ENCODE measurements at places on chromosomes 3 and 15.

DNA sequence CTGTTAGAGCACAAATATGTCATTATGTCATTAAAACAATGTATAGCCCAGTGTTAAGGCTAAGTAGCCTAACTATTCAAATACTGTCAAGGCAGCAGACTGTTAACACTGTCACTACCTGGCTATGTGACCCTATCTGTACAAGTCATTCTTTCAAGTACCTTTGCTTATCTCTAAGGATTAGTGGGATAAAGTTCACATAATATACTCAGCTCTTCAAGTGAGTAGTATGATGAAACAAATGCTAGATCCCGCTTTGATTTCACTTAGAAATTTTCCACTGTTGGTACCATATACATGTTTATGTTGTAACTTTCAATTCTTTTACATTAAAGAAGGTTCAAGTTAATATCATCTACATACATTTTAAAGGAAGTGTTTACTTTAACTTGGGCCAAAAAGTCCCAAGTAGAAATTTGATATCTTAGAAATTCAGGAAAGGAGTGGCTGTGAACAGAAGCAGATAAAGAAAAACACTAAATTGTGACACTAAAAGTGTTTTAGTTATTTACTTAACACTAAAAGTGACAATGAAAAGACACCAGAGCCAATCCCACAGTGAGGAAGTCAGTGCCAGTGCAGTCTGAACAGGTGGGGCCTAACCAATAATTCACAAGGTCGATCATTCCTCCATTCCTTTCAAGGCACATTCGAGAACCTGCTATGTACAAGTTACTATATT, 4.8 kb upstream of the RFX7 start:
- no peak for DNase-seq

GRCh38 chr15:95948411-95948810, 382.1 kb upstream of the NR2F2 start:
- DNase-seq = no peak

DNA sequence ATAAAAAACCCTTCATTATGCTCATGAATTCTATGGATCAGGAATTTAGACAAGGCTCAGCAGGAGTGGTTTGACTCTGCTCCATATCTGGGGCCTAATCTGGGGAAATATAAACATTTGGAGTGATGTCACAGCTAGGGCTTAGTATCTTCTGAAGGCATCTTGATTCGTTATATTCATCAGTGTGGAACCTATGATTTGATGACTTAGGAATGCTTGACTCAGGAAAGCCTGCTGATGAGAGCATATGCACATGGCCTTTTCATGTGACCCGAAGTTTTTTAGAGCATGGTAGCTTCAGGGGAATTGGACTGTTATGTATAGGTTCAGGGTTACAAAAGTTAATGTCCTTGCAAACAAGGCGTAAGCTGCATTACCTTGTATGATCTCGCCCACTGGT, 184.9 kb upstream of the LRRC3B start:
- DNase-seq = no peak

DNA sequence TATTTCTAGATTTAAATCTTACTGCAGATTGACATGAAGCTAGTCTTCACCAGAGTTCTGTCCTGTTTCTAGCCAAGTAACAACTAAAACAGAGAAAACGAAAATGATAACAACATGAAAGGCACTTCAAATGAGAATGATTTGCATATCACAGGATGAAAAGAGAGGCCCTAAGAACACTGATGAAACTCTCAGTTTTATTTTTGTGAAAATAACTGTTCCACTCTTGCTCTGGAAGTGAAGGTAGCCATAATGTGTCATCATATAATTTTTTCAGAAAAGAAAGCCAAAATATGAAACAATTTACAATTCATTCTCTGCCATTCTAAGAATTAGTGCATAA, 274.4 kb downstream of the ADAMTSL3 start:
- DNase-seq = no peak

- no peak for DNase-seq
Measured at GRCh38 chr15:67899596-67900283, 59.9 kb upstream of the RNU6-1 start.

DNA sequence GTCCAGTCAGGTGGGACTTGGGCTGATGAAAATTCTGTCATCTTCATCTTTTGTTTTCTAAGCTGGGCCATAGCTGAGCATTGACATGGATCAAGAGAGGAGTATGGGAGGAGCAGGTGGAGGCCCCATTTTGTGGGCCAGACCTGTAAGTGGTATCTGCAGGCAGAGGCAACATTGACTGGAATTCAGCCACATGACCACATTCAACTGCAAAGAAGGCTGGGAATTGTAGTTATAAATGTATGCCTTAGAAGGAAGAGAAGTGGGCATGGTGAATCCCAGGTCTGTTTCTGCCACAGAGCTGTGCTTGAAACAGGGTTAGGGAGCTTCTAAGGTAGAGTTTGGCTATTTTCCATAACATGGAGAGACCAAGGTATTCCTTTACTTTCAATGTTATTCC, 11.4 kb downstream of the KCNAB1 start:
- no peak for DNase-seq

GRCh38 chr3:44962621-44963393, 13.2 kb downstream of the ZDHHC3 start:
- DNase-seq = no peak

DNA sequence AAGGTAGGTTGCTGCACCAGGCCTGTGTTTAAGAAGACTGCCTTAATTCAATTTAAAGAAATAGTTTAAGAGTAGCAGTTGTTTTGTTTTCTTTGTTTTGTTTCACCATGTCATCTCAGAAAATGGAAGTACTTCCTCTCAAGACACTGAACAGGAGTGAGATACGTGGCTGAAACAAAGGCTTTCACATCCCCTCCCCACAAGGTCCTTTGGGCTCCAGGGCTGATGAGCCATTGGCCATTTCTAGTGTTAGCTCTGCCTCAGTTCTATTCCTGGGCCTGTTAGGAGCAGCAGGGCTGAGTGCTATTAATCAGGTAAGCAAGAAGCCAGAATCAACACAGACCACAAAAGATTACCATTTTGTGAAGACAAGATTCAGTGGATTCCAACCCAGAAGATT, 132.8 kb downstream of the KCNAB1 start:
- DNase-seq = no peak

GRCh38 chr3:44414517-44415090, 62.9 kb downstream of the ZNF445 start:
- no peak for DNase-seq

GRCh38 chr3:74812756-74813155, 198.3 kb upstream of the CNTN3 start:
- no peak for DNase-seq

DNA sequence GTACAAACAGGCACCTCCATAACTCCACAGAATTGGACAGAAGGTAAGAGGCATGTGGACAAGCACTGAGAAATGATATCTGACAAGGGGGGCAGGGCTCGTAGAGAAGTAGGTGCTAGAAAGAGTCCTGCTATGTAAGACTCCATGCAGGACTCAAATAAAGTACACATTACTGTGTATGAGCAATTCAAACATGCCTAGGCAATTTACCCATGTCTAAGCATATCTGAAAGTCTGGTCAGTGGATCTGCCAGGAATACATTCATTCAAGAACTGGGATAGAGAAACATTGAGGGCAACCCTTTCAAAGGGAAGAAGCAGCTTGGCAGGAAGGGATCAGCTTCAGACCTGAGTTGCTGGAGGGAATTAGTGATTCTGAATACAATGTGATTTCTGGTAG, 174.1 kb upstream of the MCTP2 start:
- no peak for DNase-seq

GRCh38 chr15:62945760-62946159, 96.8 kb upstream of the TPM1 start:
- no peak for DNase-seq

GRCh38 chr3:30728143-30728542, 121.7 kb downstream of the TGFBR2 start:
- DNase-seq = no peak

GRCh38 chr15:79025802-79026201, 64.8 kb downstream of the RASGRF1 start:
- DNase-seq = no peak

DNA sequence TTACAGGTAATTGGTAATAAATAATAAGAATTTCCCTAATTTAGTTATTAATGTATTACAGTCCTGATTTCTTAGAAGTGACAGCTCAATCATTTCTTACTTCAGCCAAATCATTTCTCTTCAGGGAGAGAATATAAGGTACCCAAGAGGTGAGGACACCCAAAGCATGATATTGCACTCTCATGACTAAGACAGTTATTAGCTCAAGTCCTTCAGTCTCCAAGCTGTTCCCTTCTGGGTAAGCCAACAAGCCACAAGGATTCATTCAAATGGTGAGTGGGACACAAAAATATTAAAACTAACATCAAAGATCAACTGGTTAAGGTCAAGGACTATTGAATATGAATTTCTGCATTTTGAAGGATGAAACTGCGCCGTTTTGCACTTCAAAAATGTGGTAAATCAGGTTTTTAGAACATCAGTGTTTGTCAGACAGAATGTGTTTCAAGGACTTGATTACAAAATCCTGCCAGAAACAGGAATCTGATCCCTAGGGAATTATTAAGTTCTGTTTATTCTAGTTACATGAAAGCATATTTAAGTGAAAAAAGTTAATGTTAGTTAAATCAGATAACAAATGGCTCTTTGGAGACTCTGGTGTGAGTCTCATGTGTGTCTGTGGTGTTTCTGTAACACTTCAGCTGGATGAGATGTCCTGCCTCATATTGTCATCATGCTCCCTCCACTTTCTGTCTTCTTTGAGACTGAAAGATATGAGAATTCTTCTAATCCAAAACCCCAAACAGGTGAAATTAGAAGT, 101.7 kb upstream of the COL8A1 start:
- no peak for DNase-seq

All from NCI-H1930 (cell line).